ENCODE measurements at places on chromosomes 7 and 10.

- no peak for DNase-seq
These were observed 1.4 kb upstream of the GIMAP5 start for GRCh38 chr7:150735596-150736358.

GRCh38 chr7:10266976-10267375, 706.7 kb upstream of the PHF14 start:
- DNase-seq: no peak

- DNase-seq: no peak
These were observed 144.7 kb upstream of the ZNF716 start for GRCh38 chr7:57305192-57305748.

DNA sequence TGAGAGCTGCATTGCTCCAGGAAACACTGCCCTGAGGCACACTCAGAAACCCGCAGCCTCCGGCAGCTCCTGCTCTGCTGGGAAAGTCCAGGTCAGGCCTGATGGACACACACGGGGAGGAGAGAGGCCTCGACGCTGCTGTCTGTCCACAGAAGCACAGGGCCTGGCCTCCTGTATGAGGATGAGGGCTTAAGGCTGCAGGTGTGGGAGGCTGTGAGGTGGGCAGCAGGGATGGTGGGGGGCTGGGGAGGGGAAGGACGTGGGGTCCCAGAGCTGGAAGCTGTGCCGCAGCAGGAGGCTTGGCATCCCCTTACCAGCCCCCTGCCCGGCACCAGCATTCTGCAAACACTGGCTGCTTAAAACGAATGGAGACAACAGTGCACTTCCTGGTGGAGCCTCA, 186.2 kb downstream of the DNAJB6 start:
- DNase-seq: no peak

DNA sequence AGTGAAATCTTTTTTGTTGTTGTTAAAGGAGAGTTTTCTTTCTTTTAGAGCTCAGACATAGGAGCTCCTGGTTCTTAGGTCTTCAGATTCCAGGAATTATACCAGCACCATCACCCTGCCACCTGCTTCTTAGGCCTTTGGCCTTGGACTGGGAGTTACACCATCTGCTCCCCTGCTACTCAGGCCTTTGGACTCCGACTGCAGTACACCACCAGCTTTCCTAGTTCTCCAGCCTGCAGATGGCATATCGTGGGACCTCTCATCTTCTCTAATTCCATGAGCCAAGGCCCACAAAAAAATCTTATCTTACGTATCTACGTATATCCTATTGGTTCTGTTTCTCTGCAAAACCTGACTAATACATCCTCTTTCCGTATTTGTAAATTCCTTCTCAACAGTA, 5.1 kb upstream of the TACC2 start:
- no peak for DNase-seq

GRCh38 chr10:36880898-36881297, 244.5 kb upstream of the ANKRD30A start:
- no peak for DNase-seq

- DNase-seq: no peak
These were observed 366.5 kb upstream of the AKR1E2 start for GRCh38 chr10:4459531-4459930.

All from activated T-cell treated with anti-CD3 and anti-CD28 coated beads, Interleukin-2, amount 50 U/mL, for 4 hours (primary cell).